ENCODE measurements at places on chromosomes 3 and 15.
A peak's percentile ranks its signal among the peaks of the same experiment; 100 is the strongest.

- DNase-seq: no peak
These were observed 5.4 kb downstream of the ZIC1 start for GRCh38 chr3:147414390-147415138.

GRCh38 chr3:61600195-61600594 lies 38.8 kb downstream of the PTPRG start:
- DNase-seq: no peak

GRCh38 chr3:194404365-194405140 lies 5.5 kb upstream of the GP5 start:
- peak; percentile 67 for DNase-seq

DNA sequence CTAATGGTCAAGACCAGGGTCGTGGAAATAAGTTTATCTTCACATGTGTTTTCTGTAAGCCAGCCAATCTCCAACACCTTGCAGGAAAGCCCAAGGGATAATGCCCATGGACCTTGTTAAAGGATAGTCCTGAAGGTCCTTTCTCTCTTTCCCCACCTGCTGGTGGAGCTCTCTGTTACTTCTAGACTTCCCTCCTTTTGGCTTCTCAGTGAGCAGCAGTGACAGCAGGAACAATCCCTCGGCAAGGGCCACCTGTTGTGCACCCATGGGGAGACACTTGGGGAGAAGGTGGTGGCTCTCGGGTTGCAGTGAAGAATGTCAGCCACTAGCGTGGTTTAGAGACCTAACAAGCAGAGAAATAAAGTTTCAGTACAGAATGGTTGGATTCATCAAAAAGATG lies 84.0 kb upstream of the OSBPL11 start:
- DNase-seq: no peak

- DNase-seq: no peak
These were observed 97.6 kb downstream of the FRMD4B start for GRCh38 chr3:69288161-69288895.

DNA sequence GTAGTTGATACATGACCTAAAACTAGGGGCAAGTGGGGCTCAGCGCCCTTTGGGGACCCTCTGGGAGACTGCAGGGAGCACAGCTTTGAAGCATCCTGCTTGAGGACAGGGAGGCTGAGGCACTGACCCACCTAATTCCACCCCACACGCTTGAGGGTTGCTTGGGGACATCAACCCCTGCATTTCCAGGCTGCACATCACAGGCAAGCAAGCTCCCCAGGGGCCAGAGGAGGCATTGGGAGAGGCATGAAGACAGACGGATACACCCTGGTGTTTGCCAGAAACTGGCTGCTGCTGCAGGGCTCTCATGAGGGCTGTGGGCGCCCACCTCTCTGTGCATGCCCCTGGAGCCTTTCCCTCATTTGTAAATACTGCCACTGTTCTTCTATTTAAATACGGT lies 99.3 kb downstream of the ABHD5 start:
- DNase-seq: no peak

DNA sequence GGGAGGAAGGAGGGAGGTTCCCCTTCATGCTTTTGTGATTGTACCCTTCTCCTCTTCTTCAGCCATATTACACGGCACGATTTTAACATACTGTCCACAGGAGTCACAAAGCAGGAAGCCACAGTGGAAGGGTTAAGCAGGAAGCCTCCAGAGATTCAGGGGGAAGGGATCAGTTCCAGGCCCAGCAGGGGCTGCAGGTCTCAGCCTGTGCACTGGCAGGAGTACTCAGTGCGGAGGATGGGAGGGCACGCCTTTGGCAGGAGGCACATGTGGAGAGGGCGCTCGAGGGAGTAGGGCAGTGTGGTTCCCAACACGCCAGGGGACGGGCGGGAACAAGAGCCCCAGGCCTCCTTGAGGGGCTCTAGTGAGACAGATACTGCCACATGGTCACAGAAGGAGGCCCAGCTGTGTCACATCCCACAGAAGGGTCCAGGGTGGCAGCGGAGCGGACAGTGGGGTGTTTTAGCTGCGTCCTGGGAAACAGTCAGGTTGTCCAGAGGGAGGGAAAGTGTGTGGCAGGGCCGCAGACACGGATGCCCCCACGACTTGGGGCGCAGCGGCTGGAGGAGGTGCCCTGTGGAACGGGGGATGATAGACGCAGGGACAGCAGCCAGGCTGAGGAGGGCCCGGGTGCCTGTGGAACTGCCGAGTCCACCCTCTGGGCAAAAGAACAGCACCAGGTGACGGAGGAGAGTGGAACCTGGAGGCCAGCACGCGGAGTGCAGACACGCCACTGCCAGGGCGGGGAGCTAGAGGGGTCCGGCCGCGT lies 77.5 kb downstream of the CHSY1 start:
- DNase-seq: no peak

- DNase-seq: no peak
These were observed 1.2 kb downstream of the CRABP1 start for GRCh38 chr15:78341057-78341987.

- DNase-seq: no peak
These were observed 435.2 kb downstream of the MCTP2 start for GRCh38 chr15:94666553-94666952.

DNA sequence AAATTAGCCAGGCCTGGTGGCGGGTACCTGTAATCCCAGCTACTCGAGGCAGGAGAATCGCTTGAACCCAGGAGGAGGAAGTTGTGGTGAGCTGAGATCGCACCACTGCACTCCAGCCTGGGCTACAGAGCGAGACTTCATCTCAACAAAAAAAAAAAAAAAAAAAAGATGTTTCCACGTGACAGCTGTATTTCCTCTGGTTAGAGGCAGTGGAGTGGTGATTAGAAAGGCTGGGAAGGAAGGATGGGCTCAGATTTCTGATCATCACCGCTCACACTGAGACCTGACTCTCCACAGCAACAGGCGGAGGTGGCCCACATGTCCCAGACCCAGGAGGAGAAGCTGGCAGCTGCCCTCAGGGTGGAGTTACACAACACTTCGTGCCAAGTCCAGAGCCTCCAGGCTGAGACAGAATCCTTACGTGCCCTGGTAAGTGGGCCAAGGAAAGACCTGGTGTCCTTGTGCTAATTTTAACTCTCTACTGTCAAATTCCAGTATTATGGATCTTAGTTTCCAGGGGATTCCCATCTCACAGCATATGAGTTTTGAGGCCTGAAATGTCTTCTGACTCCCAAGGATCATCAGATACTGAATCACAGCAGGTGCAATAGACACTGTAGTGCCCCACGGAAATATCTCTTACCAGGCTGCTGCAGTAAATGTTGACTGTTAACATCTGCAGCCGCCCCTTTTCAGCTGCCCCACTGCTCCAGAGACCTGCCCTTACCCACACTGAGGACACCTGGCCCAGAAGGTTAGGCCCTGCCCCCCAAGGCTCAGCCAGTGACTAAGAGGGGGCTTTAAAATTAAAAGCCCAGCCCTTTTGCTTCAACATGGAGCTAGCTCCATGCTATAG lies 66.9 kb downstream of the BFSP2 start:
- DNase-seq: no peak

DNA sequence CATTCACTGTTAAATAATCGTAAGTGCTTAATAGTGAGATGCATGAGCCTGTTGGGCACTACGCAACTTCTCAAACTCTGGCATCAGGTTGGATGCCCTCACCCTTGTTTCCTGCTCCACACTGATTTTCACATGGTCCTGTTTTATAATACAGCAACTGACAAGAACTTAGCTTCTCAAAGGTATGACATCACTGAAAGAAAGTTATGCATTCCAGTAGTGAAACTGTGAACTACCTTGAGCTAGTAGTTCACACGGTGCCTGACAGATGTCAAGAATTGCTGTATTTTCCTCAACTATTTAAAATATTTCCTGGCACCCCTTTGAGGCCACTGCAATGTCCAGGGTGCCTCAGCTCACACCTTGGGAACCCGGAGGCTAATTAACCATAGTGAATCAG lies 327.5 kb downstream of the RORA start:
- DNase-seq: no peak

- DNase-seq: no peak
These were observed 419.9 kb downstream of the NR2F2 start for GRCh38 chr15:96750361-96750760.

DNA sequence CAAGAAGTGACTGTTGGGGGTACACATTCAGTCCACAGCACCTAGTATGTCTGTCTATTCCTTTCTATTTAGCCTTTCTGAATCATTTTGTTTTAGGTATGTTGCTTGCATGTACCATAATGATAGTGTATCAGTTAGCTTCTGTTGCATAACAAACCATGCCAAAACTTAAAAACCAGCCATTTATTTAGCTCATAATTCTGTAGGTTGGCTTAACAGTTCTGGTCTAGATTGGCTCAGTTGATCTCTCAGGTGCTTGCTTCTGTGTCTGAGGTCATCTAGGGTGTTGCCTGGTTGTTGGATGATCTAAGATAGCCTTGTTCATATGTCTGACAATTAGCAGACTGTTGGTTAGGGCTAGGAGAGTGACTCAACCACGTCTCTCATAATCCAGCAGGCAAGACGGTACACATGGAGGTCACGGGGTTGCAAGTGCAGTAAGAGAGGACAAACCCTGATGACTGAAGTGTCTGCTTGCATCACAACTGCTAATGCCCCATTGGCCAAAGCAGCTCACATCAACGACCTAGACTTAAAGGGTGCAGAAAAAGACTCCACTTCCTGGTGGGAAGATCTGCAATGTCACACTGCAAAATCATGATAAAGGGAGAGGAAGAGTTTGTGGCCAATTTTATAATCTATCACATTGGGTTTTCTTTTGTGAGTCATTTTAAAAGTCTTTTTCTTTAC lies 6.8 kb upstream of the PDCD6IP start:
- DNase-seq: no peak

- no peak for DNase-seq
These were observed 426 bp downstream of the CBLB start for GRCh38 chr3:105868431-105868741.

GRCh38 chr15:40743921-40744814 lies 10.9 kb downstream of the RMDN3 start:
- DNase-seq: peak; percentile 84

Data from CD4-positive, alpha-beta T cell treated with Interleukin-21 for 1 hour (primary cell).